T-helper 17 cell (primary cell): ENCODE measurements at places on chromosomes 5 and 9.

DNA sequence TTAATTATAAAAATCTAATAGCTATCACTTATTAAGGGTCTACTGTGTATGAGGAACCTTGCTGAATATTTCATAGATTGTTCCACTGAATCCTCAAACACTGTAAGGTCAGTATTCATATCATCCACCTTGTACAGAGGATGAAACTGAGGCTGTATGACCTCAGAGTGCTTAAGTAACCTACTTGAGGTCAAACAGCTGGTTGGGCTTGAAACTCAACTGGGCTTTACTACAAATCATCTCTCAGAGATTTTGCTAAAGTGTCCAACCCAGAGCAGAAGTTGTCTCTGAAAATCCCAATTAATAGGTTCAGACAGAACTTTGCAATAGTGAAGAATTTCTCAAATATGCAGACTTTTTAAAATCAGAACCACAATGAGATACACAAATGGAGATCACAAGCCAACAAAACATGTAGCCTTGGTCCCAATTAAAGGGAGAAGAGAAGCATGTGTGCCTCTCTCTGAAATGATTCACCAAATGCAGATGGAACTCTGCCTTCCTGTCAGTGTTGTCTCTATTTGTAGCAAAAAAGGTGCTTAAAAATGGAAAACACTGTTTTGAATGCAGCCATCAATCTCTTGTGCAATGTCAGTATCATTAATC lies 131.4 kb downstream of the FAM114A2 start:
- H3K27me3 ChIP-seq, result no peaks in the 10 kb centered on the region
- H3K27ac ChIP-seq, result no peak overlapping the region

DNA sequence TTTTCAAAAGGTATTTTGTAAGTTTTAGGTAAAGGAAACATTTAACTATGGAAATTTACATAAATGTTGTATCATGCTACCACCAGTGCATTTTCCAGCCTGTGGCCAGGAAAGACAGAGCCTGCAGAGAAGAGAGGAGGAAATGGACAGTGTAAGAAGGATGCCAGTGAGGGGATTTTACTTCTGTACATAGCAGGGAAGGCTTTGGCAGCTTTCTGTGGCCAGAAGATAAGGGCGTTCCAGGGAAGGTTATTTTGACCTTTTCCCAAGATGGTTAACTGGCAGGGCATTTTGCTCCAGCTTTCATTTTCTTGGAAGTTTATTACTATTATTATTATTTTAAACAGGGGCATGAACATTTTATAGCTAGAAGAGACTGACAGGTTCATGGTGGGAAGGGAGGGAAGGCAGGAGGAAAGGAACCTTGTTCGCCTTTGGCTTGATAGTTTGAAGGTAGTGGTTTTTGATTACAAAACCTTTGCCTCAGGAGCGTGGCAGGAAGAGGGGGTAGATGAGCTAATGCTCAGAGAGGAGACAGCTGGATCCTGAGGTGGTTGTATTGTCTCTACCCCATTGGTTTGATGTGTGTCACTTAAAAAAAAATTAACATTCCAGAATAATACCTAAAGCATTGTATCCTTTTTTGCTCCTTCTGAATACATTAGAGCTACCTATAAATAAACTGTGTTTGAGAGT lies 4.1 kb downstream of the ISOC1 start:
- H3K4me1 ChIP-seq, result peaks cover 26% of the 10 kb centered on the region
- H3K27me3 ChIP-seq, result no peaks in the 10 kb centered on the region
- DNase-seq, result no peak
- no peak overlapping the region for H3K27ac ChIP-seq
- no peaks in the 10 kb centered on the region for H3K36me3 ChIP-seq

GRCh38 chr5:138466125-138466899 lies 1.0 kb downstream of the EGR1 start:
- peak overlapping the region; percentile 74 for H3K27ac ChIP-seq
- H3K4me1 ChIP-seq, result peaks cover 18% of the 10 kb centered on the region
- peak overlapping the region; percentile 91 for H3K4me3 ChIP-seq
- no peak for DNase-seq
- peaks cover 2% of the 10 kb centered on the region for H3K36me3 ChIP-seq

DNA sequence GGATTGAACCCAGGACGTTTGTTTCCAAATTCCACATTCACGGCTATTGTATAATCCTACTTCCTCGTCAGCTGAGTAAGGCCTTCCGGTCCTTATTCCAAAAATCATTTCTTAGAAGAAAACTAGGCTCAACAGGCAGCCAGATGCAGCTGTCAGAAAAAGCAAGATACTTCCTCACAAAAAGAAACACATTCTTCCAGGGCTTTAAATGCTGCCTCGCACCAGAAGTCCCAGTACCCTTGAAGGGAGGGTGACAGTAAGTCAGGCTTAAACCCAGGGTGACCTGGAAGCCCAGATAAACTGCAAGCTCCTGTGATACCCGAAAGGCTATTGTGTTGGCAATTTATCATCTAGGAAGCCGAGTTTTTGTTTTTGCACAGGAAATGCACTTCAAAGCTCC lies 414.0 kb downstream of the NFIB start:
- no peaks in the 10 kb centered on the region for H3K36me3 ChIP-seq
- DNase-seq, result no peak
- H3K4me1 ChIP-seq, result no peaks in the 10 kb centered on the region
- no peak overlapping the region for H3K4me3 ChIP-seq
- no peaks in the 10 kb centered on the region for H3K27me3 ChIP-seq

- peaks cover 37% of the 10 kb centered on the region for H3K4me1 ChIP-seq
- peak; percentile 5 for DNase-seq
- peak overlapping the region; percentile 2 for H3K4me3 ChIP-seq
These were observed 16.7 kb upstream of the TERT start for GRCh38 chr5:1311439-1312055.

- H3K27me3 ChIP-seq, result peaks cover 16% of the 10 kb centered on the region
- peak; percentile 98 for DNase-seq
- peaks cover 19% of the 10 kb centered on the region for H3K4me1 ChIP-seq
These were observed 25.6 kb downstream of the GOLGA2 start for GRCh38 chr9:128249908-128250838.

DNA sequence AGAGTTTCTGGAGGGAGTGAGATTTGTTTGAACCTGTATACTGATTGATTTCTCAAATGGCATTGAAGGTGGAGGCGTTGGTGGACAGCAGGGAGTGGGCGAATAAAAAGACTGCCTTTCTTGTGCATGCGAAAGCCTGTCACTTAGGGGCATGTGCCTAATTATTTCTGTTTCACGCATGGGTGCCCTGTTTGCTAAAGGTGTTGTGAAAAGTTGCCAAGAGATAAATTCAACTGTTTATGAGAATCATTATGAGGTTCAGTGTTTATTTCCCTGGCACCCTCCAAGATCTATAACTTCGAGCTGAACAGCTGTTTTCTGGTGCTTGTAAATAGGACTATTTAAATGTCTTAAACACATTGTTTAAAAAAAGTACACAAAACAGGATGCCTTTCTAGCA lies 67.4 kb upstream of the DMRTA1 start:
- H3K27ac ChIP-seq, result no peak overlapping the region
- no peaks in the 10 kb centered on the region for H3K4me1 ChIP-seq
- no peak for DNase-seq
- H3K4me3 ChIP-seq, result no peak overlapping the region
- peaks cover 7% of the 10 kb centered on the region for H3K27me3 ChIP-seq
- H3K36me3 ChIP-seq, result no peaks in the 10 kb centered on the region

DNA sequence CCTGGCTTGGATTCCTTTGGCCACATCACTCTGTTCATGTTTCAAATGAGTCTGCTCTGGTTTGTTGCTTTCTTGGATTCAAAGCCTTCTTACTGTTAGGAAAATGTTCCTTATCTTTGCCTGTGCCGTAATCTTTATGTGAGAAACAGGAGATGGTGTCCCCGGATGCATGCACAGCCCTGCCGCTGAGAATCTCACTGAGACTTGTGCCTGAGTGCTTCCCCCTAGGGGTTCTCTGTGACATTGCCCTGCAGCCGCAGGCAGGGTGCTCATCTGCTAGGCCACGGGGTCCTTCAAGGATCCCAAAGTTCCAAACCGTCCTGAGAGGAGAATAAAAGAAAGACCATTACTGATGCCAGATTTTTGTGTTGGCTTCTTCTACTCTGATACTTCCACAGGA lies 81.4 kb upstream of the ANKRD55 start:
- H3K27ac ChIP-seq, result peak overlapping the region; percentile 94
- H3K4me3 ChIP-seq, result peak overlapping the region; percentile 41
- no peaks in the 10 kb centered on the region for H3K27me3 ChIP-seq
- no peak for DNase-seq
- peaks cover 29% of the 10 kb centered on the region for H3K4me1 ChIP-seq
- peaks cover 12% of the 10 kb centered on the region for H3K36me3 ChIP-seq

DNA sequence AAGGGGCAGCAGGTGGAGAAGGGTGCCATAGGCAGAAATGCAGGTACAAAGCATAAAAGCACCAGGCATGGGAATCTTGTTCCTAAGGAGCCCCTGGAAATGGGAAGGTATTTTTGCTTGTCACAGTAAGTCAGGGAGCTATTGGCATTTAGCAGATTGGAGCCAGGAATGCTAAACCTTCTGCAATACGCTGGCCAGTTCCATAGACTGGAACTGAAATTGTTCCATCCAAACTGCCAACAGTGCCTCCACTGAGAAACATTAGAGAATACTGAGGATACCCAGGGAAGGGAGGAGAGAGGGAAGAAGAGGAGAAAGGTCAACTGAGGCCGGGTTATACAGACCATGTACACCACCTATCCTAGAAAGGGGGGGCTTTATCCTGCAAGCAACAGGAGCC lies 162.7 kb downstream of the MED27 start:
- no peak overlapping the region for H3K27ac ChIP-seq
- peaks cover 24% of the 10 kb centered on the region for H3K4me1 ChIP-seq
- DNase-seq, result no peak
- H3K4me3 ChIP-seq, result no peak overlapping the region
- peaks cover 8% of the 10 kb centered on the region for H3K36me3 ChIP-seq
- H3K27me3 ChIP-seq, result no peaks in the 10 kb centered on the region

DNA sequence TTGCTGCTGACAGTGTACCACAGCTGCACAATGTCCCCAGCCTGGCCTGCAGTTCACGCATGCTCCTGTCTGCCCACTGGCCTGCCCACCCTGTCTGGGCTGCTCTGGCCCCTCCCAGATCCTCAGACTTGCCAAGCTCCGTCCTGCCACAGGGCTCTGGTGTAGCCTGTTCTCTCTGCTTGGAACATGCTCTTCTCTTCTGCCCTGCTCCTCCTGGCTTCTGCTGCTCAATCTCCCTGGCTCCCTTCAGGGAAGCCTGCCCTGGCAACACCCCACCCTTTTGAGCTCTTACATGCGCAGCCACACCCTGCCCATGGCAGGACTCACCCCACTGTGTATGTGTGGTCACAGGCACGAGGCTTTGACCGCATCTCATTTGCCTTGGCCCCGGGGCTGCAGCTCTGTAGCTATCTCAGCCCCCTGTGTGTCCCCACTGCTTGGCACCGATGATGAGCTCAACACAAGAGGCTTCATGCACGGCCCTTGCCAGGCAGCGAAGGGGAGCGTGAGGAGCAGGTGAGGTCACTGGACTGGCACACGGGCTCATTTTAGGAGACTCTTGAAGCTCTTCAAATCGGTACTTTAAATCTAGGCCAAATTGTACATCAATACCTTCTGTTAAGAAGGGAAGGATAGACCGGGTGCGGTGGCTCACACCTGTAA lies 20.4 kb upstream of the BRD3 start:
- peaks cover 21% of the 10 kb centered on the region for H3K27me3 ChIP-seq
- H3K4me1 ChIP-seq, result peaks cover 2% of the 10 kb centered on the region
- no peak overlapping the region for H3K4me3 ChIP-seq
- H3K27ac ChIP-seq, result no peak overlapping the region
- no peaks in the 10 kb centered on the region for H3K36me3 ChIP-seq
